ENCODE measurements at places on chromosomes 7 and 10.

DNA sequence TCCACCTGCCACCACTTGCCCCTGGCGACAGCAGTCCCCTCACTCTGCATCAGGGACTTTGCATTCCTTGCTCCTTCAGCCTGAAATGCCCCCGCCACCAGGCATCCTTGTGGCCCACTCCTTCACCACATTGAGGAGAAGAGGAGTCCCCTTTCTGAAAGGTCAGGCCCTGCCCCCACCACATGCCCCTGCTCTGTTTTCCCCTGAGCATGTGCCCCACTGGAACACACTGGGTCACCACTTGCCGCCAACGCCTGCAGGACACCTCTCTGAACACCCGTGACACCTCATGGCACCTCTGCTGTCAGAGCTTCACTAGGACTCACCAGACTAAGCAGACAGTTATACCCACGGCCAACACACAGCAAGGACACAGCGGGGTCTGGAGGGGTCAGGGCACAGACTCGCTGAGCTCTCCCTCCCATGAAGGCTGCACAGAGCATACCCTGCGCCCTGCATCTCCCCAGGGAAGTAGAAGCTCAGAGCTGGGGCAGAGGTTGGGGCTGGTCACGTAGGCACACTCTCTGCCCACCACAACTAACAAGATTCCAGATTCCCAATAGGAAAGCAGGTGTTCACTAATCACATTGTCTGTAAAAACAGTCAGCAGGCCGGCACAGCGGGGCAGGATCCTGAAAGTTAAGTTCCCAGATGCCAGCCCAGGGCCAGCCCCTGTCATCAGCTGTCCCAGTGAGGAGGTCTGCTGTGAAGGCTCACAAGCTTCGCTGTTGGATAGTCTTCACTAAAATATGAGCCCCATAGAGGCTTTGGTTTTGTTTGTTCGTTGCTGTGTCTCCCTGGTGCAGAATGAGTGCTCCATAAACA, 5.8 kb upstream of the AOC1 start:
- DNase-seq, result no peak

GRCh38 chr10:30671026-30671616, 41.6 kb upstream of the LYZL2 start:
- no peak for DNase-seq

- no peak for DNase-seq
Measured at GRCh38 chr10:103708627-103709288, 146.6 kb downstream of the SH3PXD2A start.

GRCh38 chr10:11006428-11006825, 11.2 kb upstream of the CELF2 start:
- DNase-seq, result no peak

- no peak for DNase-seq
Measured at GRCh38 chr7:16919440-16919839, 37.7 kb upstream of the AGR3 start.

DNA sequence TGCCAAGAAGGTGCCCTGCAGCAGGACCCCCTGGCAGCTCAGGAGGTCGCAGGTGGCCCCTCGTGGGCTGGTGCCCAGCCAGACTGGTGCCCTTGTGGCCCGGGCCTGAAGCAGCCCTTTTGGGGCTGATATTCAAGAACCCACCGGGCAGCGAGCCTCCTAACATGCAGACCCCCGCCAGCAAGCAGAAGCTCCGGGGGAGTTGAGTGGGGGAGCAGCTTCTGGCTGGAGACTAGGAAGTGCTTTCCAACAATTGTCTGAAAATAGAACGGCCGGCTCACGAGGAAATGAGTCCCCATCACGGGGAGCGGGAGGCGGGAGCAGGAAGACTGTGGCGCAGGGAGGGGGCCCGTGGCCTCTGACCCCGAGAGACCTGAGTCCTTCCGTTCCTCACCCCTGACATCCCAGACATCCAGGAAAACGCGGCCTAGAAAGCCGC, 9.5 kb upstream of the INTS1 start:
- DNase-seq, result no peak

DNA sequence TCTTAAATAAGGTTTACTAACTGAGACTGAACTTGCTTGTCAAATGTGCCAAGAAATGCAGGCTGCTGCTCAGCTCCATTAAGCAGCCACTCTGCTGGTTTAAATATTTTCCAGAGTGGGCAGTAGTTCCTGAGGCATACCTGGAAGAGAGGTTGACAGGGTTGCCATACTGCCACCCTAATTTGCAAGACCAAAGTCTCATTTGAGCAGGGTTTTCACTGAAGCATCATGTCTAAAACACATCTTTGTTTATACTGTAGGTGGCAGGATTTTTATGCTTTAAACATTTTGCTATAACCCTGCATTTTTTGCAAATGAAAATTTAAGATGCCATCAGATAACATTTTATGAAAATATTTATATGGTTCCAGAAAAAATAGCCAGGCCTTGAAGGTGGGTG, 618.0 kb upstream of the LRRTM3 start:
- no peak for DNase-seq

- DNase-seq, result no peak
Measured at GRCh38 chr7:8560501-8560900, 127.1 kb downstream of the NXPH1 start.

GRCh38 chr7:125218076-125218475, 288.5 kb upstream of the POT1 start:
- DNase-seq, result no peak

- no peak for DNase-seq
Measured at GRCh38 chr7:133861876-133862275, 265.3 kb upstream of the LRGUK start.

- DNase-seq, result no peak
Measured at GRCh38 chr10:4522296-4523000, 303.6 kb upstream of the AKR1E2 start.

DNA sequence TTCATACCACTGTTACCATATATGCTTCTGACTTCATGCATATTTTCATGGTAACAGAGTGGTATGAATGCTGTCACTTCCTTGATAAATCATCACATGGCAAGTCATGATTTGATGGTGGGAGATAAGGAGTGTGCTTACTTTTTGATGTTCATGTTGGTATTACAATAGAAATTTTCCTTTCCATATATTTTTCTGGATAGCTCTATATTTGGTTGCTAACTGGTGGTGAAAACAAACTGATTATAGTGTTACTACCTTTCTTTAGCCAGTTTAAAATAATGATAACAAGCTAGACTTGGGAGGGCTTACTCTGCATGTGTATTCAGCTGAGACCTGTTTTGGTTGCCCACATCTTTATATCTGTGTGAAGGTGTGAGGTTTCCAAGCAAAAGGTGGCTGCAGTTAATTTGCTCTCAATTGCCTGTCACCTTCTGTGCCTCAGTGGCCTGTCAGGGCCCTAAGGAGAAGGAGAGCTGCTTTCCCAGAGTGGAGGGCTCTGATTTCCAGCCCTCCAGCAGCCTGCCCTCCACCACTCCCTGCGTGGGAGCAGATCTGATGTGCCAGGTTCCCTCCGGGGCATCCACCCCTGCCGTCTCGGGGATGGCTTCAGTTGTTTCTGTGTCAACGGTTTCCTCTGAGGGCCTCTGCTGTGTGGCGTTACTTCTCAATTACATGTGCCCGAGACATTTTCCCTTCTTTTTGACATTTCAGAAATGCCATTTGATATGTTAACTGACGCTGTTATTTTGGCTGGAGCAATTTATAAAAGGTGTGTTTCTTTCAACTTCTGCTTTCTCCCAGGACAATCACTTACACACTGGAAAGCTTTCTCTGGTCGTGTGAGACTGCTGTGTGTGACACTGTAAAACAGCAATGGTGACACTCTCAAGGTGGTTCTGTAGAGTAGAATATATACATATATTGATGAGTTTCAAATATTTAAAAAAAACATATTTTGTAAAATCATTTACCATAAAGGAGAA, 107.7 kb upstream of the KLF6 start:
- DNase-seq, result no peak

DNA sequence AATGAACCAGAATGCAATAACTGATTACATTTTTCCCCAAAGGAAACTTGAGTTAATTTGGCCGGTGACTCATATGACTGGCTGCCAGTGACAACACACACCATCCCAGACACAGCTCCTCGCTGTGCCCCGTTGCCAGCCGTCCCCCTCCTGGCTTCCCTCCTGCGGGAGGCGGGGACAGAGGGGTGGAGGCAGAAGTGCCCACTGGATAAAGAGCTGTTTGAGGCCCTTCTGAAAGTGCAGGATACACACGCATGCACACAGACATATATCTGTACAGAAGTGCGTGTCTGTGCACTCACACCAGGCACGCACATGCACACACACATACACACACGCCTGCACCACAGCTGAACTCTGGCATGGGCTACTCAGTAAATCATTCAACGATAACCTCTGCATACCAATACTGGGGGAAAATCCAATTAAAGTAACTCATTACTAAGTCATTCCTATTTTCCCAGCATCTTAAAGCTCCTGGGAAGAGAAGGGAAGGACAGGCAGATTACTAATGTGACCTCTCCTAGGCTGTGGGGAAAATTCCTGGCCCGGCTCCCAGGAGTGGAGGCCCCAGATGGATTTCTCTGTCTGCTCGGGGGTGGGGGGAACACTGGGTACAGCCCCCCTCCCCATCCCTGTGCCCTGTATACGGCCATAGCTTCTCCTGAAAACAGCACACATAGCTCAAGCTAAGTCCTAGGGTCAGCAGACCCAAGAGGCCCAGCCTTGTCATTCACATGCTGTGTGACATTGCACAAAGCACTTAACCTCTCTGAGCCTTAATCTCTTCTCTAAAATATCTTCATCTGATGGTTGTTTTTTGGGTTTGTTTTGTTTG, 52.3 kb upstream of the MYL10 start:
- DNase-seq, result no peak

DNA sequence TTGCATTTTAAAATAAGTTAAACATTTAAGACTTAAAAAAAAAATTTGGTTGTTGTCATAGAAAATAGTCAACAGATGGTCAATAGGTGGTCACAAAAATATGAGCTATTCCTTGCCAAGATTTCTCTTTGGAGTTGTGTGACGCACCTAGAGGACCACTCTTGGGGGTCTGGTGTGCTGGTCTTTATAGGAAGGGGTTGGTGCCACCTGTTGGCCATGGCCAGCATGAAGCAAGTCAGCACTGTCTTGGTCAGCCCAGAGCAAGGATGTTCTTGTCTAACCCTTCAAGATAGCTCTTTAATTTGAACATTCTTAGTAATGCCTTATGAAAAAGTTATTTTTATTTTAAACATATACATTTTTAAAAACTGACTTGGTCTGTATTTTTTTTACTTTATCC, 267.9 kb upstream of the CNTNAP2 start:
- no peak for DNase-seq

Measured in stimulated activated CD4-positive, alpha-beta T cell treated with anti-CD3 and anti-CD28 coated beads, Interleukin-2, amount 100 ng/mL, for 48 hours (primary cell).